ENCODE measurements at places on chromosomes 16 and 17.

DNA sequence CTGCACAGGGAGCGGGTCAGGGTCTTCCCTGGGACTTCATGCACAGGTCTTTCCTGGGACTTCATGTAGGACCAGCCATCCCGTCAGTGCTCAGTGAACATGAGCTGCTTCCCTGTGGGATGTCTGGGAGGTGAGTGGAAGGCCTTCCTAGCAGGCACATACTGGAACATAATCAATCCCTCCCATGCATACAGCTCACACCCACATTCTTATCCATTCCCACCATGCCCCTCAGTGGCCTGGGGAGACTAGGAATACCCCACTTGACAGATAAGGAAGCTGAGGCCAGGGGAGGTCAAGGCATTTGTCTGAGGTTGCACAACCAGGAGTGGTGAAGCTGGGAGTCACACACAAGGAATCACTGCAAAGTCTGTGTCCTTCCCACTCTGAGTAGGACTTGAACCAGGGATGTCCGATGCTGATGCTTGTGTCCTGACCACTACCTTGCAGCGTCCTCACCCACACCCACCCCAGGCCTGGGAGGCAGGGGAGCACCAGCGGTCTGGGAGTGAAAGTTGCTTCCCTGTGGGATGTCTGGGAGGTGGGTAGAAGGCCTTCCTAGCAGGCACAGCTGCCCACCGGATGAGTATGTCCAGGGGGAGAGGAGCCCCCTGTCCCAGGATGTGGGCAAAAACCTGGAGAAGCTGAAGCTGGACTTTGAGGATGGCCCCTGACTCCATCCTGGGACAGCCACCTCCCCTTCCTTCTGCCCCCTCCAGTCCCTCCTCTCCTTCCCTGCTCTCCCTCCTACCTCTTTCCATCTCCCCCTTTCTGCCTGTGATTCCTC, 1.0 kb upstream of the NLRC5 start:
- DNase-seq: no peak

DNA sequence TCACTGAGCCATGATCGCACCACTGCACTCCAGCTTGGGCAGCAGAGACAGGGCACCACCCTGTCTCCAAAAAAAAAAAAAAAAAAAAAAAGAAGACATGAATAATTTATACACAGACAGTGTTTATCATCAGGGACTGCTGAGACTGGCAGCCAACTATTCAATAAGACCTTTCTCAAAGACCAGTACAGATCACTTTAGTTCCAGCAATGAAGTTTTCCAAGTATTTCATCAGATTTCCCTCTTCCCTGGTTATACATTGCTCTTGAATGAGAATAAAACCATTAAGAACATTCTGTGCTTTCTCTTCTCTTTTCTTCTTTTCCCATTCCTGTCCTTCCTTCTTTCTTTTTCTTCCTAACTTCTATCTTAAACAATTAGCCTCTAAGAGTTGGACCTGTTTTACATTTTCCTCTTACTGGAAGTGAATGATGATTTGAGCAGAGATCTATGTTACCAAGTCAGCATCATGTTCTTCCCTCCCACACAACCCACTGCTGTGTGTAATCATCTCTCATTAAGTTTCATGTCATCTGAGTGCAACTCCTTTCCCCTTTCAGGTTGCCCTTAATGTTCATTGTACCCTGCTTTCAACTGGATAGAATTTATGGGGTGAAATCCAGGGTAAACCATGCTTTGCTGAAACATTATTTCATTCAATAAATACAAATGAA, 35.9 kb upstream of the SMIM36 start:
- DNase-seq: no peak

DNA sequence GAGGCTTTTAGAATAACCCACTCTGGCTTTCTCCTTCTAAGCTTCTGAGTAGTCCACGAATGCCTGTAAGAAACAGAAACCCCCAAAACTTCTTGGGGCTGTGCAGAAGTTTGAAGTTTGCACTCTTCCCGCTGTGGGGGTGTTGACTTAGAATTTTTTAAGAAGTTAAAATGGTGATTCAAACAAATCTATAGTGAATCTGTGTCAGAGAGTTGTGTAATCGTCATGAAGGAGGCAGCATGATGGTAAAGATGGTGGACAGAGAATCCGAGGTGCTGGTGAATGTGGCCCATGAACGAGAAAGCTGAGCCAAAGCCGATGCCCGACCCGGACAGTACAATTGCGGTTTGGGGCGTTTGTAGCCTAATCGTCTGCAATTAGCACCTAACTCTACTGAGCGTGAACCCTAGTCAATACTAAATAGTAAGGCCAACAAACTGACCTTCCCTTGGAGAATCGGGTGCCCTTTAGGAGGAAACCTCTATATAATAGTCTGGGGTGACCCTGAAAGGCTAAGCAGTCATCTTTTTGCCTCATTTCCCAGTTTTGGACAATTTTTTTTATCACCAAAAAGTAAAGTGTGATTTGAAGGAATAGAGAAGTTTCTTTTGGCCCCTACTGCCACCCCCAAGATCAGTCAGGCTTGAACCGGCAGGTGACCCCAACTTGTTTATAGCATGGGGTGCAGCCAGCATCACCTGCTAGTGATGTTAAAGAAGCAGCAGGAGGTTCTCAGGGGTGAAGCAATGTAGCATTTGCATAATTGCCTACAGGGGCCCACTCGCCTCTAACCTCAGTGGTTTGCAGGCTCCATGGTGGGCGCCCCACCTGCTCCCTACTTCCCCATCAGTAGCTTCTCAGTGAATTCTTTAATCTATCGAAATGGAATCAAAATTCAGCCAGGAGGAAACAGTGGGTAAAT, 11.2 kb downstream of the IRF8 start:
- DNase-seq: no peak

- no peak for DNase-seq
Measured at GRCh38 chr17:39871801-39872200, 3.8 kb downstream of the ZPBP2 start.

DNA sequence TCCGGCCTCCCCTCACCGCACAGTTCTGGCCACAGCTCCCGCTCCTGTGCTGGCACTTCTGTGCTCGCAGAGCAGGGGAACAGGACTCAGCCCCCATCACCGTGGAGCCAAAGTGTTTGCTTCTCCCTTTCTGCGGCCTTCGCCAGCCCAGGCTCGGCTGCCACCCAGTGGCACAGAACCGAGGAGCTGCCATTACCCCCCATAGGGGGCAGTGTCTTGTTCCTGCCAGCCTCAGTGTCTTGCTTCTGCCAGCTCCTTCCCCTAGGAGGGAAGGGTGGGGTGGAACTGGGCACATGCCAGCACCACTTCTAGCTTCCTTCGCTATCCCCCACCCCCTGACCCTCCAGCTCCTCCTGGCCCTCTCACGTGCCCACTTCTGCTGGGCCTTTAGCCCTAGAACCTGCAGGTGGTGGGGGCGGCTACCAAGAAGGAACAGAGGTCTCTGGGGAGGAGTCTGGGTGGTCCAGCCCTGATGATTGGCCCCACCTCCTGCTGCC, 645 bp upstream of the ELMO3 start:
- no peak for DNase-seq

DNA sequence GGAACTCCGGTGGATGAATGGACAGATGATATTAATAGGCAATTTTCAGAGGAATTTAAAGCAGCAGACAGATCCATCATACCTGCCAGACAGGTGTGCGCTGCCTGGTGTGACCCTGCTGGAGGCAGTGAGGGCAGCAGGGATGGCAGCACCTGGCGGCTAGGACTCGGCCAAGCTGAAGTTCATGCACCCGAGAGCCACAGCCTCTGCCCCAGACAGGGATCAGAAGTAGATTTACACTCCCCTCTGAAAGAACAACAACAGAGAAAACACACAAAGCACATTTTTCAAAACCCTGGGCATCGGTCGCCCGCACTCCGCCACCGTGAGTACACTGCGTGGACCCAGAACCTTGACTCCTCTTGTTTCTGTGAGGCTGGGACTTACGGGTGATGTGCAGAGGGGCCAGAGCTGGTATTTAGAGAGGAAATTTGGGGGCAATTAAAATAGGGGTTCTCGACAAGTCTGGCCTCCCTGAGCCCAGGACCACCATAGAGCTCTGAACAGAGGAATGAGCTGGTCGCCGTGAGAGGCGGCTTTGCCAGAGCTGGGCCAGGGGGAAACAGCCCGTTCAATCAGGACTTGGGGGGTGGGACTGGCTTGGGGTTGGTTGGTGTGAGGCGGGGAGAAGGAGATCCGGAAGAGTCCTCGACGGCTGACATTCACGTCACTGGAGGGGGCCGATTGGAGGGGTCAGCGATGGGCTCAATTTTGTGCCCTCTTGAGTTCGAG, 101.0 kb downstream of the METRNL start:
- no peak for DNase-seq

GRCh38 chr16:89442588-89442987, 47.8 kb downstream of the ANKRD11 start:
- DNase-seq: no peak

- DNase-seq: no peak
Measured at GRCh38 chr16:90019543-90020259, 445 bp upstream of the DBNDD1 start.

GRCh38 chr16:53429221-53429943, 4.9 kb upstream of the RBL2 start:
- no peak for DNase-seq

GRCh38 chr16:12362482-12363458, 386.2 kb downstream of the SNX29 start:
- DNase-seq: no peak

GRCh38 chr16:22926105-22926751, 112.3 kb downstream of the HS3ST2 start:
- DNase-seq: no peak

GRCh38 chr16:2663553-2664546, 18.5 kb upstream of the KCTD5 start:
- no peak for DNase-seq

DNA sequence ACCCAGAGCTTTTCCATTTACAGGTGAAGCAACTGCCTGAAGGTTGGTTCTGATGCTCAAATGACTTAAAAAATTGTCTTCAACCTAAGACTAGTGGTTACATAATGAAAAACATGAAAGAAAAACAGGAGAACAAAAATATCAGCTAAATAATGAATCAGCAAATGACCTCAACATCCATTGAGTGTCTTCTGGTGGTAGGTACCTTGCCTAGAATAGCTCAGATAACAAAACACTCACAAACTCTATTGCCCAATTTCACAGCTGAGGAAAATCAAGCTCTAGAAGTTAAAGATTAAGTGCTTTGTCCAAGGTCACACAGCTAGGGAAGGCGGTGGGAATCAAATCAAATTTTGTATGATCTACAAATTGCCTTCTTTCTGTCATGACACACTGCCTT, 304.6 kb upstream of the CDH11 start:
- no peak for DNase-seq

GRCh38 chr17:46886310-46886663, 34.9 kb downstream of the WNT9B start:
- DNase-seq: no peak

DNA sequence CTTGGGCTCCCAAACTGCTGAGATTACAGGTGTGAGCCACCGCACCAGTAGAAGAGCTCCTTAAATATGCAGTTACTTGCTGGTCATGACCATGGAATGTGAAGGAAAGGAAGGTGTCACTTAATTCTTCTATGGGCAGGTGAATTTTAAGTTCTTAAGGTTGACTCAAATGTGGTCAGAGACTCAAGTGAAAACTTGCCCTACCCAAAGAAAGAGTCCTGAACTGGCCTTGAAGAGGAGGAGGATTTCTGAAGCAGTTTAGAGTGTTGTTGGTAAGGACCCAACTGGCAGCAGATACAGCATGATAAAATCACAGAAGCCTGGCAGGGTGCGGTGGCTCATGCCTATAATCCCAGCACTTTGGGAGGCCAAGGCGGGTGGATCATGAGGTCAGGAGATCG, 29.4 kb downstream of the CHD9 start:
- no peak for DNase-seq

GRCh38 chr17:39352986-39353385, 48.4 kb downstream of the FBXL20 start:
- no peak for DNase-seq

DNA sequence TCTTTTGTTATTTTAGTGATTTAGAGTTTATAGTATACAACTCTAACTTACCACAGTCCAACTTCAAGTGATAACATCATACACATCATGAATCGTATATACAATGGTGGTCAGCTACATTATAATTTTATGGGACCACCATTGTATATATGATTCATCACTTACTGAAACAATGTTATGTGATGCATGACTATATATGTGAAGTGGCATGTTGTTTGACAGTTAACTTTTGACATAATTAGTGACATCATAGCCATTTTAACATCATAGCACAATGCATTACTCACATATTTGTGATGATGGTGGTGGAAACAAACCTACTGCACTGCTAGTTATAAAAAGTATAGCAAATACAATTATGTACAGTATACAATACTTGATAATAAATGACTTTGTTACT, 21.9 kb downstream of the DYNLL2 start:
- no peak for DNase-seq

DNA sequence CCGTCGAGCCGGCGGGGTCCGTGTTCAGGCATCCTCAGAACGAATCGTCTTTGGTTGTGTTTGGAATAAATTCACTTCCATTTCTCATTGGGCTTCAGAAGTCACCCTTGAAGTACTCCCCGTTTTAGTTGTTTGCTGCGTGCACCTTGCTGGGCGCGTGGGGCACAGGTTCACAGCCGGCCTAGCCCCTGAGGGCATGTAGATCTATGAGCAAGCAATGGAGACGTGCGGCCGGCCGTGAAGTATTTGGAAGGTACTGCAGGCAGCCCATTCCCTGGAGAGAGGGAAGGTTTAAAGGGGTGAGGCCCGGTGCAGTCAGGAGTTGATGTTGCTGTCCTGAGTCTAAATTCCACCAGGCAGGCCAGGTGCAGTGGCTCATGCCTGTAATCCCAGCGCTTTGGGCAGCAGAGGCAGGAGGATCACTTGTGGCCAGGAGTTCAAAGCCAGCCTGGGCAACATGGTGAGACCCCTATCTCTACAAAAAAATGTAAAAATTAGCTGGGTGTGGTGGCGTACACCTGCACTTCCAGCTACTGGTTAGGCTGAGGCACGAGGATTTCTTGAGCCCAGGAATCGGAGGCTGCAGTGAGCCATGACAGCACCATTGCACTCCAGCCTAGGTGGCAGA, 714 bp downstream of the ACSF3 start:
- no peak for DNase-seq

- no peak for DNase-seq
Measured at GRCh38 chr16:1639282-1639681, 27.1 kb downstream of the CRAMP1 start.

DNA sequence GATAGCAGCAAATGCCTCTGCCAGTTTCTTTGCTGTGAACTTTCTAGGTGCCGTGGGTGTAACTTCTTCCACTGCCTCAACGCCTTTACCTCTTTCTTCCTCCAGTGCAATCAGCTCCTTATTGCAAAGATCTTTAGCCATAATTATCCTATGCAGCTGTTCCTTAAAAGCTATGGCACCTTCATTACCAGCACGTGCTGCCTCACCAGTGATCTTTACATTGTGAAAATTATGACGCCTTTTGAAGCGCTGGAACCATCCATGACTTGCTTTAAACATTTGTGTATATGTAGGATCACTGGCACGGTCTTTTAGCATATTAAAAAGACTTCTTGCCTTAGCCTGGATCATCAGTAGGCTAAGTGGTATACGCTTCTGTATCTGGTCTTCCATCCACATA, 8.0 kb downstream of the PTRH2 start:
- DNase-seq: no peak

GRCh38 chr17:77428020-77428748, 287.4 kb downstream of the SEC14L1 start:
- no peak for DNase-seq

Data from Panc1 (cell line).